ENCODE measurements at places on chromosomes 5 and 9.

- DNase-seq = no peak
These were observed 561.3 kb upstream of the KLF4 start for GRCh38 chr9:108050894-108051293.

- DNase-seq = peak; percentile 99
These were observed 70.0 kb downstream of the SECISBP2 start for GRCh38 chr9:89388084-89388867.

DNA sequence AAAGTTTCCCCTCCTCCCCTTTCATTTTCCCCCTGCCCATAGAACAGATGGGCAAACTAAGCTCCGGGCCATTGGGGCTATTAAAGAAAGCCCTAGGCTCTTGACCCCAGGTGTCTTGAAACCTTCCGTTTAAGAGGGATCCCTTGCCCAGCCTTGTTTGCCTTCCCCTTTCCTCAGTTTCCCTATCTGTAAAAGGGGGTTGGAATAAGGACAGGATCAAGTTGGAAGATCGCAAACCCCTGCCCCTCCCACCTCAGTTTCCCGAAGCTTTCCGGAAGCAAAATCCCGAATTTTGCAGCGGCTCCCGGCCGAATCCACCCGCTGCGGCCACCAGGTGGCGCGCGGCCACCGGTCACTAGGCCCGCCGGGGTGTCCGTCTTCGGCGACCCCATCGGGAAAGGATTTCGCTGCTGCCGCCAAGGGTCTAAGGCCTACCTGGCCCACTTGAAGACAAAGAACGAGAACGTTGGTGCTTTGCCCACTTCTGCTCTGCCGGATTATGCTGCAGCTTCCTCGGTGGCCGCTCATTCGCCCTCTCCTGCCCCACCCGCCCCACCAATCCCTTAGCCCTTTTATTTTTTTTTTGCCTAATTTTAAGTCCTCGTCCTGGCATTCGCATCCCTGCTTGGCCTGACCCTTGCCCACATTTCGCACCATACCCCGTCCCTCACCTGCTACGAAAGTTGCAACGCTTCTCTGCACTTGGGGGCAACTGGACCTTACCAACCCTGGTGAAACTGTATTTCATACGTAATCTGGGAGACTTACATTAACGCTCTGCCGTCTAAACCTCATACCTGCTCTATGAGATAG, 962 bp upstream of the NR6A1 start:
- DNase-seq = peak; percentile 90

DNA sequence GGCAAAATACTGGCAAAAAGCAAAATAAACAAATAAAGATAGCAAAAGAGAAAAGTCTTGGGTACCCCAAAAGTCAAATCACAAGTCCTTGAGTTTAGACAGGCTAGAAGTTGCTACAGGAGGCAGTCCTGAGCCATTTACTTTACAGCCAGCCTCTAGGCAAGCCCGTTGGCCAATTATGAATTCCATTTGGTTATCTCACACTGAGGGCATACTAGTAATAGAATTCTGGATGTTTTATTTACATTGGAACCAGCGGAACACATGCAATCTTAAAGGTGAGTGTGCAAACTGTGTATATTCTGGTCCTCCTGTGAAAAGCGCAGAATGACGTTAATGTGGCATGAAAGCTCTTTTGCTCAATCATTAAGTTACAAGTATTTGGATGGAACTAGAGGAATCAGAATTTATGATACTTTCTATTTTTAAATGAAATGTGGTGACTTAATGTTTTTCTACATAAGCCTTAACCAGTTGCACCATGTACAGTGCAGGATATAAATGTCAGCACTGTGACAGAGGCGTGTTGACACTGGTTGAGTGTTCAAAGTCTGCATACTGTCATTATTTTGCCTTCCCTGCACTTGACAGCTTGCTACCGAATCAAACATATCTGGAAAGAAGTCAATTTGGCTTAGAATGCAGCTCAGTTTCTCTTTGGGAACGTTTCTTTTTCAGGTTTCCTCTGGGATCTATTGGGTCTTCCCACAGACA, 7.9 kb downstream of the GDNF start:
- DNase-seq = no peak

DNA sequence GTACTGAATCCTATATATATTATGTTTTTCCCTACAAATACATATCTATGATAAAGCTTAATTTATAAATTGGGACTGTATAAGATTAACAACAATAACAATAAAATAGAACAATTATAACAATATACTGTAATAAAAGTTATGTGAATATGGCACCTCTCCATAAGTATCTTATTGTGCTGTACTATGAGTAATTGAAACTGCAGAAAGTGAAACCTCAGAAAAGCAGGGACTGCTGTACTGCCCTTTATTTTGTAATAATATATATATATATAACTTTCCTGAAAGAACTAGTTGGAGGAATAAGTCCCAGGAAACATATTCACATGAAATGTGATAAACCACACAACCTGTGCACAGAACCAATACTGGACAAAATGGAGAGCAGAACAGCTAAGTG, 77.3 kb downstream of the PAM start:
- peak; percentile 28 for DNase-seq

GRCh38 chr5:116475338-116475737, 99.3 kb downstream of the SEMA6A start:
- no peak for DNase-seq

GRCh38 chr9:81022177-81022576, 667.2 kb downstream of the TLE1 start:
- no peak for DNase-seq

GRCh38 chr9:93060746-93061259, 2.3 kb downstream of the SUSD3 start:
- DNase-seq = no peak

DNA sequence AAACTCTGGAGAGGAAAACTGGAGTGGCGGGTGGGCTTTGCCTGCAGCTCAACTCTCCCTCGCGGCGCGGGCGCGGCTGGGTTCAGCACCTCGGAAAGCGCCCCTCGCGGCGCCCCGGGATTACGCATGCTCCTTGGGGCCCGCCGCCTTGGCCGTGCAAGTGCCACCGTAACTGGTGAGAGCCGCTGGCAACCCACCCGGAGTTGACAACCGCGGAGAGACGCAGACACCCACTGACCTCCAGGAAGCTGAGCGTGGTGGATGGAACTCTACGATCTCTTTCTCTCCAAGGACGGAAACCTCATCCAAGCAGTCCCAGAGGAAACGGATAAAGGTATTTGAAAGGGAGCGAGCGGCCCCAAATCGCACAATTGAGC, 194 bp upstream of the RXFP3 start:
- peak; percentile 41 for DNase-seq

DNA sequence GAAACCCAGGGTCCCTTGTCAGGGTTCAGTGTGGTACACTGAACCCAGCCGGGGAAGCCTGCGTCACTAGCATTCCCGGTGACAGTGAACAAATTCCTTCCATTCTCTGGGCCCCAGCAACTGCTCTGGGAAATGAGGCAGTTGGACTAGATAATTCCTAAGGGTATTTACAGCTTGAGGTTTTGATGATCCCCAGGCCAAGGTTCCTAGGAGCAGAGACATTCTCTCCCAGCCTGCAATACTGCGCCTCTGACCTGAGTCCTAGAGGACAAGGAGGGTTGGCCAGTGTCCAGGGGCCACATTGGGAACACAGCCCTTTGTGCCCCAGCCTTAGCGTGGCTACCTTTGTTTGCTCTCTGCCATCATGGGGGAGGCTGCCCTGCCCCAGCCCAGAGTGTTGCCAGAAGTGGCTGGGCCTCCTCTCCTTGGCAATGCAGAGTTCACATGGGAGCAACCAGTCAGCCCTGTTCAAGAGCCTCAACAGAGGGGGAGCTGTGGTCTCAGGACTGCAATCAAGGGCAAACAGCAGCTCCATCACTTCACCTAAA, 178.2 kb downstream of the SEC61B start:
- no peak for DNase-seq

DNA sequence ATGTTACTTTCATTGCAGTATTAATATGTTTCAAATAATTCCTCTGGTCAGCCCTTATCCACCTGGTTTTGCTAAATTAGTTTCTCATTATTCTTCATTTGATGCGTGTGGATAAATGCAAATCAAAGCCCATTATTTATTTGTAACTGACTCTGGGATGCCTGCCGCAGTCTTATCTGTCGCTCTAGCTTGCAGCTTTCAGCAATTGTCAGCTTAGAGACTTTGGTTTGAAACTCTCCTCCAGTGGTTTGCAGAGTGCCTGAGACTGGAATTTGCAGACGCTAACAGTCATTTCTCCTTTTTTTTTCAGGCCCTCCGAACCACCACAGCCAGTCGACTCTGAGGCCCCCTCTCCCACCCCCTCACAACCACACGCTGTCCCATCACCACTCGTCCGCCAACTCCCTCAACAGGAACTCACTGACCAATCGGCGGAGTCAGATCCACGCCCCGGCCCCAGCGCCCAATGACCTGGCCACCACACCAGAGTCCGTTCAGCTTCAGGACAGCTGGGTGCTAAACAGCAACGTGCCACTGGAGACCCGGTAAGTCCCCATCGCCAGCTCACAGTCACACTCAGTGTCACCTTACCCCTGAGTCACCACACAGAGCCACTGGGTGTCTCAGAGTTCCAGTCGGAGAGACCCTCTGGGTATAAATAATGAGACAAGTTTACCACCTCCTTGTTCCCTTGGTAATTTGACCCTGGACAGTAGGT, 339.0 kb upstream of the WWC1 start:
- no peak for DNase-seq

- no peak for DNase-seq
These were observed 5.5 kb upstream of the TNFSF15 start for GRCh38 chr9:114811301-114811700.

DNA sequence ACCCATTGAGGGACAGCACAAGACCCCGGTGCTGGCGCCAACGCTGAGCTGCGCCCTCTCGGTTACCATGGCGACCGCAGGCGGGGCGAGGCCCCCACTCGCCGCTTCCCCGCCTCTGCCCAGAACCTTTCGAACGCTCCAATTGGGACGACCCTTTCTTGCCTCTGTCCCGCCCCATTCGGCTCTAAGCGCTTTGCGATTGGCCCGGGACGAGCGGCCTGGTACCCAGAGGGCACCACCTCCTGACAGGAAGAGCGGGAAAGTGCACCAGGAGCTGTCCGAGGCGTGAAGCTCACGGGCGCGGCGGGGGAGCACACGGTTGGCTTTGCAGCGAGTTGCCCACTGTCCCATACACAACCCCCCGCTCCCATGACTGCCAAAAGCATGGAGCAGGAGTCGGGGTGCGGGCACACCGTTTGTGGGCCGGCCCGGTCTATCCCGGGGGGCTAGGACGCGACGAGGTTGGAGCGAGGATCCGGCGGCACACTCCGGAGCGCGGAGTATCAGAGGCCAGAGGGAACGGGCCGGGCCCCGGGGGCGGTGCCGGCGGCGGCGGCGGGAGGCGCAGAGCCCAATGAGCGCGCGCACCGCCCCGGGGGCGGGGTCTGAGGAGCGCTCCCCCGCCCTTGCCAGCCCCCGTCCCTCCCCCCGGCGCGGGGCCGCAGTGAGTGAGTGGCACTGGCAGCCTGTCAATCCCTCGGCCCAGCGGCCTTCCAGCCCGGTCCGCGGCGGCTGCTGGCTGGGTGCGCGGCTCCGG, 978 bp upstream of the PBX3 start:
- peak; percentile 98 for DNase-seq

DNA sequence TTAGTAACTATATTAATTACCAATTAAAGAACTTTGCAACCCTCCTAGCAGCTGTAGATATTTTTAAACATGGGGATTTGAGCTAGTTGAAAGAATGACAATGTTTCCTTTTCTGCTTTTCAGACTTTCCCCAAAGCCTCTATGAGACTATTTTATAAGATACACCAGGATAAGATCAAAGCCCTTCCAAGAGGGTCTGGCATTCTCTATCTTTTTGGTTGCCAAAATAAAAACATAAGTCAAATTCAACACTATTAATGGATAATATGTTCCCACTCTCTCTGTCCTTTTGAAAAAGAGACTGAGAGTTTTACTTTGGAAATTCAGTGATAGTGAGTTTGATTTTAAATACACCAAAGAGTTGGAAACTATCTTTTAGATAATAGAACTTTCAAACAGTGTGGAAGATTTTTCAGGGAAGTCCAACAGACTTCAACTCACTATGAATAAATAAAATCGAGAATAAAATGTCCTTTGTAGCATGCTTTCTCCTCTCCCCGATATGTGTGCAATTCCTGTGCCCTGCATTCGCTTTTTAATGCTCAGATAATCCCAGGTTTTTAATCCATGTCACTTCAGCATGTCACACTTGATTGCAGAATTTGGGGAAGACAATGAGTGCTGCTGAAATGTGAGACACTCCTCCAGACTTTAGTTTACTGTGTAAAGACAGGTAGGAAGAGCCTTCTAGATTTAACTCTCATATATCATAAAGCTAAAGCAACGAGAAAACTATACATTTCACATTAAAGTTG, 1095.7 kb upstream of the DMAC1 start:
- DNase-seq = no peak

DNA sequence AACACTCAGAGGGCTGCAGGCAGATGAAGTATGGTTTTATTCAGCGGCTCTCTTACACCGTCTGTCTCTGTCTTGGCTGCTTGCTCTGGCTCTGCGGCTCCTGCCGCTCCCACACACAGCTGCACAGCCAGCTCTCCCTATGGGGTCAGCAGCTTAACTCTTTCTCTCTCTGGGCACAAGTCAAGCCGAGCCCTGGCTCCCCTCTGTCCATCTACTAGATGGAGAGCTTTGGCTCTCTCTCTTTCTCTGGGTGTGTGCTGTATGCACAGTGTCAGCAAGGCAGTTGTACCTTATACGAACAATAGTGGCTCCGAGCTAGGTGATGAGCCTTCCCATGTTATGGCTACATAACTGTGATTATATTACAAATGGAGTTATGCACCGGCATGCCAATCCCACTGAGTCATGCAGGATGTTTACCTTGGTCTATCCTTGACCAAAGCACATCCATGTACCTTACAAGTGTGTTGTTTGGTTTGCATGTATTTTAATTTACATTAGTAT, 19.3 kb upstream of the PPP2CA start:
- DNase-seq = no peak

GRCh38 chr5:166123717-166124116, 2167.7 kb upstream of the WWC1 start:
- no peak for DNase-seq

GRCh38 chr5:1662559-1663085, 137.0 kb downstream of the MRPL36 start:
- DNase-seq = no peak

DNA sequence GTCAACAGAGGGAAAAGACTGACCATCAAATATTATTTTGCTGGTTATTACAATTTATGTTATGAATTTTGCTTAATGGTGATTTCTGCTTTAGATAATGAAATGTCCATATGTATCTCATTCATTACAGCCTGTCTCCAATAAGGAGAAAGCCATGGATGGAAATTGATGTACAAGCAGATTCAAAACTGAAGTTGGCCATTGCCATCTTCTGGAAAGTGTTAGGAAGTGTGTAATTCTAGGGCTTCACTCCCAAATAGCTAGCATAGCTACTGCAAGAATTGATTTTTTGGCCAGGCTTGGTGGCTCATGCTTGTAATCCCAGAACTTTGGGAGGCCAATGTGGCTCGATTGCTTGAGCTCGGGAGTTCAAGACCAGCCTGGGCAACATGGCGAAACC, 45.8 kb downstream of the DYNC2I2 start:
- DNase-seq = no peak

All from suppressor macrophage treated with lipopolysaccharide for 1 hour (primary cell).